ENCODE measurements at places on chromosomes 5 and 9.

GRCh38 chr9:85960688-85961093 lies 19.7 kb downstream of the NAA35 start:
- no peak for DNase-seq

GRCh38 chr9:35605351-35606137 lies 482 bp downstream of the TESK1 start:
- peak; percentile 10 for DNase-seq

GRCh38 chr5:142119051-142119625 lies 10.6 kb downstream of the NDFIP1 start:
- no peak for DNase-seq

GRCh38 chr5:42721484-42721883 lies 35.1 kb upstream of the CCDC152 start:
- no peak for DNase-seq

DNA sequence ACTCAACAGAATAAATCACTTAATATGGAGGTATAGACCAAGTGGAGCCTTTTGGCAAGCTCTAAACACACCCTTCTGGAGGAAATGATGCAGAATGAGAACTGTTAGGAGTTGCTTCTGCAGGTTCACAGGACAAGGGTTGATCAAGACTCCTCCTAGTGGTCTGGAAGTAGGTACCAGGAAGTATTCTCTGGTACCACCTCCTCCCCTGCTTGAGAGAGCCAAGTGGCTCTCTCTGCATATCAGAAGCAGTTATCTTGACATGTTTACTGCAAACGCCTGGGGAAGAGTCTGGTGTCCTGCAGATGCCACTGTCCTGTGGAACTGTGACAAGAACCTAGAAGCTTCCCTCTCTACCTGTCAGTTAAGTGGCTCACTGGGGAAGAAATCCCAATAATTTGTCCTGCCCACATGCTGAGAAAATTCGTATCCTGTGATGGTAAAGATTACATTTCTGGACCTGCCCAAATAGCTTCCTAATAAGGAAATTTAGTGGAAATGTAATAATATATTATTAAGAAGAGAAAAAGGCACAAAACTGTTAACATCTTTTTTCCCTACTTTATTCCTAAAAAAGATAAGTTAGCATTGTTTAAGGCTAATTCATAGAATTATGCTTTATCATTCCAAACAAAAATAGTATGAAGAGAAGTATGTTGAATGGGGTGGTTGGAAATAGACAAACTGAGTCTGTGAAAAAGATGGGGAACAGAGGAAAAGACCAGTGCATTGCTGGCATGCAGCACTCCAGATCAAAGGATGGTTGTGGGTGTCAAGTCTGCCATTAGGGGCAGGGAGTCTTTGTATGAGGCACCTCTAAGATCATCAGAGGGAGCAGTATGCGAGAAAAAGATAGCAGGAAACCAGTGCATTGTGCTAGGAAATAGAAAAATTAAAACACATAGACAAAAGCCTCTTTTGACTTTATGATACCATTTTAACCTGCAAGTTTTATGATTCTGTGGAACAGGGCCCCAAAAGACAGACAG lies 118.8 kb downstream of the CDC42SE2 start:
- DNase-seq, result no peak

GRCh38 chr9:86246752-86247161 lies 12.7 kb downstream of the C9orf153 start:
- DNase-seq, result no peak

GRCh38 chr5:99929067-99929805 lies 605.9 kb upstream of the FAM174A start:
- DNase-seq, result no peak

GRCh38 chr5:78530342-78531096 lies 118.1 kb downstream of the LHFPL2 start:
- no peak for DNase-seq

- DNase-seq, result no peak
Measured at GRCh38 chr5:36443941-36444340, 142.2 kb upstream of the RANBP3L start.

DNA sequence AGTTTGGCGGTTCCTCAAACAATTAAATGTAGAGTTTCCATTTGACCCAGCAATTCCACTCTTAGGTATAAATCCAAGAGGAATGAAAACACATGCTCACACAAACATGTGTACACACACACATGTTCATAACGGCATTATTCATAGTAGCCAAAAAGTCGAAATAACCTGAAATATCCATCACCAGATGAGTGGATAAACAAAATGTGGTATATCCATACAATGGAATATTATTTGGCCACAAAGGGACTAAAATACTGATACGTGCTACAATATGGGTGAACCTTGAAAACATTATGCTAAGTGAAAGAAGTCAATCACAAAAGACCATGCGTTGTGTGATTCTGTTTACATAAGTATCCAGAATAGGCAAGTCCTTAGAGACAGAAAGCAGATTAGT lies 8.7 kb downstream of the RGS3 start:
- no peak for DNase-seq

GRCh38 chr9:116094846-116095245 lies 58.7 kb upstream of the PAPPA start:
- DNase-seq, result no peak

- no peak for DNase-seq
Measured at GRCh38 chr9:123080444-123080843, 47.0 kb downstream of the GPR21 start.

DNA sequence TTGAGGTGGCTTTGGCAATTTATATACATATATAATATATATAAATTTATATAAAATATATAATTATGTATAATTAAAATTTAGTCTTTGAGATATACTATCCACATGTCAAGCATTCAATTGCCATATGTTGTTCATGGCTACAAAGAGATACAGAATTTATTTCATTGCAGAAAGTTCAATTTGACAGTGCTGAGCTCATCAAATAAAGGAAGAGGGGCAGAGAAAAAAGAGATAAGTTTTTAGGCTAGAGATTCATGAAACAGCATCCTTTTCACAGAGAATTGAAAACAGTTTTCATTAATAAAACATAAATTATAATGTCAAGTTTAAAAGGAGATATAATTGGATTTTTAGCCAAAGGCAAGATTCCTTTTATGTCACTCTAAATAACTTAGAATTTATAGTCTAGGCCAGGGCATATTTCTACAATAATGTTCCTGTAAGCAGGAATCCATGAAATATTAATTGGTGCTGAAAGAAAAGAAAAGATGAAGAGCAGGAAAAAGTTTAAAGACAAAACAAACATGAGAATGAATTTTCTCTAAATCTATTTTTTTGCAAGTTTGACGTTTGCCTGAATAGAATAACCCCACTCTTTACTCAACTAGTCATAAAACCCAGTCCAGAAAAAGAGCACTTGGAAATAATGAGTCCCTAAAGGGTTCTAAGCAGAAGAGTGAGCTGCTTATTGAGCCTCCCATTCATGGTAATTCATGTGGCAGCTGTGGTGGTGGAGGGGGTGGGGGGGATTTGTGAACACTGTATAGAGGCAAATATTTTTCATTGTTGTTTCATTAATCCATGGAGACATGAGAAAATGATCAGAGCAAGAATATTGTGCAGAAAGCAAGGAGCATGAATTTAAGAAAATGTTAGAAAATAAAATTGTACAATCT lies 1279.5 kb downstream of the CDH12 start:
- DNase-seq, result no peak

DNA sequence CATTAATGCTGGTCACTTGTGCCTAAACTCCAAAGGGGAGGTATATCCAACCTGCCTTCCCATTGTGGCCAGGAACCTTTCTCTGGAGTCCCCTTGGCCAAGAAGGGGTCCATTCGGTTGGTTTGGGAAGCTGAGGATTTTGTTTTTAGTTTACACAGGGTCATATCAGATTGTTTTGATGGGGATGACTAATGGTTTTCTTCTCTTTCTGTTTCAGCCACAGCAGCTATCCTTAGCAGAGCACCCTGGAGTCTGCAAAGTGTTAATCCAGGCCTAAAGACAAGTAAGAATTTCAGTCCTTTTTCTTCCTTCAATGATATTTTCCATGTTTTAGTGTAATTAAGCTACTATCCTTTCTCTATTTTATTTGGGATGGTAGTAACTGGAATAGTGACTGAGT lies 127.8 kb upstream of the CCDC152 start:
- DNase-seq, result no peak

- no peak for DNase-seq
Measured at GRCh38 chr5:169071-169727, 22.1 kb upstream of the LRRC14B start.

GRCh38 chr5:110414360-110414759 lies 312.1 kb downstream of the TMEM232 start:
- DNase-seq, result no peak

Measured in stimulated activated CD4-positive, alpha-beta T cell treated with anti-CD3 and anti-CD28 coated beads, Interleukin-15, amount 100 ng/mL, for 1 hour (primary cell).